ENCODE measurements at places on chromosomes 3 and 15.

DNA sequence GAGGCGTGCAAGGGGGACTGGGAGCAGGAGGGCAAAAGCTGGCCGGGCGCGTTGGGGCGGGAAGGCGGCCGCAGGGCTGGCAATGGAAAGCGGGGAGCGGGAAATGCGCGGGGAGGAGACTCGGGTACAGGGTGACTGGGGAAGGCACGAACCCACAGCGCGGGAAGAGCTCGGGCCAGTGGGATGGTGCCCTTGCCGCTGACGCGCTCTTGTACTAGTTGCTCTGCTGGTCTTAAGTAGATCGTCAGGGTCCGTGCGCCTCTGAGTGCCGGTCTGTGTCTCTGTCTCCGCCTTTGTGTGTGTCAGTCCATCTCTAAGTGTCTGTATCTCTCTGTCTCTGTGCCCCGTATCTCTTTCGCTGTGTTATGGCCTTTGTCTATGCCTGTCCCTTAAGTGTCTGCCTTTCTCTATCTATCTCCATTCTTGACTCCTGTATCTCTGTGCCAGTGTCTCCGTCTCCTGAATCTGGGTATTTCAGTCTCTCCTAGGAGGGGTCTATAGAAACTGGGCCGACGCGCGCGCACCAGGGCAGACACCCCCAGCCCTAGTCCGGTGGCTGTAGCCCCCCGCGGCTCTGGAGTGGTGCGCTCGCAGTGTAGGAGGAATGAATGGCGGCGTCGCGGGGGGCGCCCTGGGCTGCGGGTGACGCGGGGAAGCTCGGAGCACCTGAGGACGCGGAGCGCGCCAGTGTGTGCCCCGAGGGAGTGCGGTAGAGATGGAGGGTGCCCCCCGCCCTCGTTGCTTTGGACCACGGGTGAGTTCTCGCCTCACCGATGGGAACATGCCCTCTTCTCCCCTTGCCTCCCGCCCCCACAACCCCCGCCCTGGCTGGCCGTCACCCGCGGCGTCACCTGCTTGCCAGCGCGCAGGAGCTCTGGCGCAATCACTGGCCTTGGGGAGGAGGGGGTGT is 756 bp upstream of the CAMK2N2 start:
- no peak for DNase-seq

- no peak for DNase-seq
Observed at GRCh38 chr3:149975919-149976318, 5.2 kb upstream of the PFN2 start.

GRCh38 chr3:32374788-32375595 is 16.7 kb upstream of the CMTM7 start:
- peak; percentile 45 for DNase-seq

DNA sequence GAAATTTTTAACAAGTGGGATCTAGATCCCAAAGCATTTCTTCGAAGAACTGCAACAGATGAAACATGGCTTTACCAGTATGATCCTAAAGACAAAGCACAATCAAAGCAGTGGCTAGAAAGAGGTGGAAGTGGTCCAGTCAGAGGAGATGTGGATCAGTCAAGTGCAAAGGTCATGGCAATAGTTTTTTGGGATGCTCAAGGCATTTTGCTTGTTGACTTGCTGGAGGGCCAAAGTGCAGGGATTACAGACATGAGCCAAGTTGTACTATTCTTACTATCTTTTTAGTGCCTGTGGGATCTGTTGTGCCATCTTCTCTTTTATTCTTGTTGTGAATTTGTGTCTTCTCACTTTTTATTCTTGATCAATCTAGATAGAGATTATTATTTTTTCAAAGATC is 82.0 kb downstream of the REC114 start:
- no peak for DNase-seq

- DNase-seq: no peak
Observed at GRCh38 chr3:131989318-131989717, 45.5 kb downstream of the CPNE4 start.

DNA sequence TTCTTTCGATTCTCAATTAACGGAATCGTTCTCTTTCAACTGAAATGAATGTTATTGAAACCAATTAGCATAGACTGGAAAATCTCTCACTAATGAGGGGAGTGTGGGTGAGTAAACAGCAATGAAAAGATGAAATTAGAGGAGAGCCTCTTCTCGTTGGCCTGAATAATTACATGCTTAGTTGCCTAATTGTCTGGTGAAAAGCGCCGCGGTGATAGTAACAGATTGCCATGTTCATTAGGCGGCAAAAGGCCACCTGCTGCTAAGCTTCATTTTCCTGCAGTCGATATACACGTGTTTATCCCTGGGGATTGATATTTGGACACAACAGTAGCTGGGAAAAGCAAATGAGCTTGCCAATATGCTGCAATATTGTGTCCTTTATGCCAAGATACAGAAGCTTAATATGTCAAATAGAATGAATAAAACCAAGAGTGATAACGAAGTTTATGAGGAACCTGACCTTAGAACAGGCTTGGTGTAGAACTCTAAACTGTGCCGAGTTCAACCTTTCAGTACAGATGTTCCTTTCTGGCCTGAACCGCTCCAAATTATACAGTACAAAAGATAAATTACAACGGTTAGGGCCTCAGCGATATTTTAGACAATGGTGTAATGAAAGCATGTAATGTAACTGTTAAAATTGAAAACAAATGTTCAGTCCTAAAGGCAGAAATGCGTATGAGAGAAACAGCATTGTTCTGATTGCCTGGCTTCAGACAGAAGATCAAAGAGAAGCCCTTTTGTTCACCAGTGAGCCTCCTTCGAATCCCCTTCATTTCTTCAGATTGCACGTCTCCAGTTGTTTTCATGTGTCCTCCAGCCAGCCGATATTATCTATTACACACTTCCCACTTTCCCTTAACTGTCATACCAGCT is 185.2 kb downstream of the SHOX2 start:
- DNase-seq: no peak
